Keratinocyte (primary cell): ENCODE measurements at places on chromosomes 5 and 9. TPM values are rescaled to one million over a fixed set of nuclear protein-coding genes. Genes with fewer than 3 reads are reported as not detected.

DNA sequence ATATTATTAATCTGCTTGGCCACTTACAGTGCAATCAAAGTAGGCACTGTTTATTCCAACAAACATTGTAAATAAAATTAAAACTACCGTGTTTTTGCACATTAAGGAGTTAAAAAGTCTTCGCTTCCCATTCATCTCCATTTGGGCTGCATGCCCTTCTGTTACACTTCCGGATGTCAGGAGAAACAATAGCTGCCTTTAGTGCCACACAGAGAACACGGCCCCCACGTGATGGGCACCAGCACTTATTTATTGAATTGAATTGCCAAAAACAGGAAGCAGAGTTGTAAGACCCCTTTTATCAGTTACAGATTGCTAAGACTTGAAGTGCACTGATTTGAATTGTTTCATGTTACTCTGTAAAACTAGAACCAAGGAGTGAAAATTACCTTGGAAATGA, 80.4 kb downstream of the LHFPL2 start:
- no peak for DNase-seq

DNA sequence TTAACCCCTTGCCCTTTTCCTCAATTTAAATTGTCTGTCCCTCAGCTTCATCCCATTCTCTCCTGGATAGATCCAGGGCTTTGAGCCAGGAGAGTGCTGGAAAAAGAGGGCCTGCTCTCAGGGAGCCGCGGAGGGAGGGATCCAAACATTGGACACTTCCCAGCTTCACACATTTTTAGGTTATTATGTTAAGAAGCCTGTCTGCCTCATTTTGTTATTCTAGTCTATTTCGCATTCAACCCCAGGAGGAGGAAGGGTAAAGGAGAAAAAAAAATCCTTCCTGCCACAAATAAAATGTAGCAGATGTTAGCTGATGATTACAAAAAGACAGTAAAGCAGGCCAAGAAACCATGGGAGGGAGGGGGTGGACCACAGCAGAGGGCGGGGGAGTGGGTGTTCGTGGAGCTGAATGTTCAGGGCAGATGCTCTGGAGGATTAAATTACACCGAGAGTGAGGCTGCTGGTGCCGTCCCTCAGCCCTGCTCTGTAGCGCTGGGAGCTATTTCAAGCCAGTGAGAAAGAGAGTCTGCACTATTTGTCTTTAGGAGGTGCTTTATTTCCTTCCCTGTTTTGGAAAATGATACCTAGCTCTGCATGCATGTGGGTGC, 60.6 kb upstream of the ZFR start:
- no peak for DNase-seq

DNA sequence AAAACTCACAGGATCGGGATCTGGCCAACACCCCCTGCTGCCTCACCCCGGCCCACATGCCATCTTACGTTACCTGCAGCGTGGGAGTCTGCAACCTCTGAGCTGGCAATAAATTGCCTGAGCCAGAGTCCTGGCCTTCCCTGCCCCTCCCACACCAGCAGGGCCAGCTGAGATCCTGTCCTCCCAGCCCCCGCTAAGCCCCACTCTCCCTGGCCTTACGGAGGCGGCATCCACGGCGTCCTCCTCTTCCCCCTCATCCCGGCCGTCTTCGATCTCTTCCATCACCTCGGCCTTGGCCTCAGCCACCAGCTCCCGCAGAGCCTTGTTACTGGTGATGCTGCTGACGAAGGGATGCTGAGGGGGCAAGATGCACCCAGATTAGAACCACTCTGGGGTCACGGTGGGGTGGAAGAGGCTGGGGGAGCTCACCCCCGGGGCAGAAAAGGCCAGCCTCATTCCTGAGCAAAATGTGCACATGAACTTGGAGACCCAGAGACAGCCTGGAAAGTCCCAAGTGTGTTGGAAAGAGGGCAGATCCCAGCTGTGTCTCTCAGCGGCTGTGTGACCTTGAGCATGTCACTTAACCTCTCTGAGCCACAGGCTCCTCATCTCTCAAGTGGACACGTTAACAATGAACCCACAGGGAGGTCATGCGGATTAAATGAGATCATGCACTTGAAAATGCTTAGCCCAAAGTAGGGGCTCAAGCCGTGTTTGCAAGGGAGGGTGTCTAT, 89.9 kb upstream of the FBXW11 start:
- DNase-seq, result no peak

Gene MFAP3
- 35.8 to 49.0 TPM (median 43.4 TPM) in 3 replicates for polyA plus RNA-seq
